NCI-H2171 (cell line): ENCODE measurements at places on chromosomes 5 and 9.
A peak's percentile ranks its signal among the peaks of the same experiment; 100 is the strongest.

GRCh38 chr9:129289131-129289731, 111.2 kb upstream of the IER5L start:
- no peak for DNase-seq

- DNase-seq, result no peak
Measured at GRCh38 chr9:116817762-116818161, 130.7 kb downstream of the TRIM32 start.

DNA sequence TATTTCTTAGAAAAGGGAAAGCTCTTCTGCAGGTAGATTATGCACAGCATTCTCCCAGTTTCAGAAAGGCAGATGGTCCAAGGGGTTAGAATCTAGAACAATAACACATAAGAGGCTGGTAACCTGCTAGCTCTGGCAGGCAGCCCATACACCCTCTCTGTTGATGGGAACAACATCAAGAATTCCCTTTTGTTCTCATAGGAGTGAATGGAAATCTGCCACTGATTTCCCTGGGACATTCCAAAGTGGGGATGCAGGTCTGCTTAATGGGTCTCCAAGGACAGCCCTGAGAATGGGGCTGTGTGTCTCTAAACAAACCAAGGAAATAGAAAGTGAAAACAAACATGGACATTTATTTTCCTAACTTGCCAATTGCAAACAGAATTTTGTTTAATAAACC, 456.8 kb downstream of the EBF1 start:
- peak; percentile 46 for DNase-seq

- DNase-seq, result no peak
Measured at GRCh38 chr5:35878079-35878478, 21.4 kb downstream of the IL7R start.

DNA sequence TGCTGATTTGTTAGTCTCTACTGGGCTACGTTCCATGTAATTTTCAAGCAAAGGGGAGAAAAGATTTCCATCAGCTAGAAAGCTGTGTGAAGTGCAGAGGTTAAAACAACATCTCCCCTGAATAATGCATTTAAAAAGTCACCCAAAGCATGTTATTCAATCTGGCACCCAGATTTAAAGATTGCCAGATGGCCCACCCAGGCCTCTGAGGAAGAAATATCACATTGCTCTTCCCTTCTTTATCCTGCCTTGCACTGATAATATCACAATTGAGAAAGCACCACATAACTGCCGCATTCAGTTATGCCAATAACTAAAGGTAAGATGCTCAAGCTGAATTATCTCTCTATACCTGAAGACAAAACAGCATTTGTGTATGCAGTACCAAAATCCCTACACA, 119.4 kb upstream of the PUM3 start:
- DNase-seq, result peak; percentile 70

DNA sequence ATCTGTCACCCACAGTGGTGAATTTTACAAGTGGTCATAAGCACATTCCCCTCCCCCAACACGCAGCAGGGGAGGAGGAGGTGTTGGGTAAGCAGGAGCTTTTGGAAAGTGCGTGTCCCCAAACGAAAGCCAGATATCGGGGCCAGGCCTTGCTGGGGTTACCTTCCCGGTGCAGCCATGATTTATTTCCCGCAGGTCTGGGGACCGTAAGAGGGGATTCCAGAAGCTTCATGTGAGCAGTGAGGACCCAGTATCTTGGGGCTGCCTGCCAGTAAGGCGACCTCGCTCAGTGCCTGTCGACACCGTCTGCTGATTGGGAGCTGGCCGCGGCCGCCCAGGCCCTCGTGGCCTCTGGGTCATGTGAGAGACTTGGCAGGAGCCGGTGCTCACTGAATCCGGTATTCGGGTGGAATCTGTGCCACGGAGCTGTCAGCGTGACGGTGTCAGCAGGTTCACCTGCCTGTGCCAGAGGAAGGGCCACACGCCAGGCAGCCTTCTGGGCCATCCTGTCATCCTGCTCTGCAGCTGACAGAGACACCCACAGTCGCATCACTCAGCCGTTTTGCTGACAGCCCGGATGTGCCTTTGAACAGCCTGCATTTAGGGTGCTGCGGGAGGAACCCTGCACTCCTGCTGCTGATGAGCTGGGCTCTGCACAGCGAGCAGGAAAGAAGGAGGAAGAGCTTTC, 37.3 kb downstream of the SEC61B start:
- DNase-seq, result no peak

- DNase-seq, result peak; percentile 43
Measured at GRCh38 chr9:12798066-12798770, 23.4 kb downstream of the LURAP1L start.
